NCI-H1436 treated with DMSO at 0.1 percent for 48 hours (cell line): ENCODE measurements at places on chromosomes 11 and 22.

GRCh38 chr11:66109294-66109693 lies 39.2 kb downstream of the PACS1 start:
- DNase-seq = no peak

GRCh38 chr11:32353884-32354283 lies 81.5 kb downstream of the WT1 start:
- no peak for DNase-seq

GRCh38 chr11:67274768-67275605 lies 8.7 kb downstream of the GRK2 start:
- DNase-seq = no peak

DNA sequence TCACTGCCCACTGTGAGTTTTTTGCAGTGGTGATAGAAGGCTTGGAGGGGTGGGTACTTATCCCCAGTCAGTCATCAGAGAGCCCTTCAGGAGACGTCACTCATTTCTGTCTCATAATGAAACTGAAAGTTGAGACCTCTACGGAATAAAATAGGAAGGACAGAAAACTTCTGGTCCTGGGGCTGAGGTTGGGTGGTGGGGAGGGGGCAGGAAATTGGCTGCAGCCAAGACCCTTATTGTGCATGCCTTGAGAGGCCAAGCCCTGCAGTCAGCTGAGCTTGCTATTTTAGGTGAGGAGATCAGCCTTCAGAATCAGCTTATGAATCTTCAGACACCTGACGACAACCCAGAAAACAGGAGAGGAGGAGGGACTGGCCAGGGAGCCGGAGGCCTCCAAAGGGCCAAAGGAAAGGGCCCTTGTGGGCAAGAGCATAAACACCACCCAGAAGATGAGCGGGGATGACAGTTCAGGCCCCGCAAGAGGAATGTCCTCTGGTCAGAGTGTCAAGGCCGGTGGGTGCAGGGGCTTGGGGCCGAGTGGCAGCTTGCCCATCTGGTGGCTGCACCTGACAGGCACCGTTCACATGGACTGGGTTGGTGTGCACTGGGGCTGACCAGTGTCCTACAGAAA lies 17.9 kb upstream of the ADA2 start:
- DNase-seq = no peak

DNA sequence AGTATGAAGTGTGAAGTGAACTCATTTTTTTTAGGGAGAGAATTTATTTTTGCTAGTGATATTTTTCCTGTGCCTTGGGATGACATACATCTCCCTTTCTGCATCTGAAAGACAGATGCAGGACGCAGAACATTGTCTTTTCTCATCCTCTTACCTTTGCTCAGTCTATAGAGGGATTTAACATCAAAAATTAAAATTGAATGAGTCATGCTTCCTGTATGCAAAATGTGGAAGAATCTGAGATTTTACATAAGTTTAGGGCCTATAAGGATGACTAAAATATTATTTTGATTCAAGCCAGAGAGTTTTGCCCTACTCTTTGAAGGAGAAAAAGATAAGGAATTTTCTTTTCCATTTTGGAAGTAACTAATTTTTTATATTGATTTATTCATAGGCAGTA lies 27.3 kb downstream of the XRCC6 start:
- DNase-seq = no peak

DNA sequence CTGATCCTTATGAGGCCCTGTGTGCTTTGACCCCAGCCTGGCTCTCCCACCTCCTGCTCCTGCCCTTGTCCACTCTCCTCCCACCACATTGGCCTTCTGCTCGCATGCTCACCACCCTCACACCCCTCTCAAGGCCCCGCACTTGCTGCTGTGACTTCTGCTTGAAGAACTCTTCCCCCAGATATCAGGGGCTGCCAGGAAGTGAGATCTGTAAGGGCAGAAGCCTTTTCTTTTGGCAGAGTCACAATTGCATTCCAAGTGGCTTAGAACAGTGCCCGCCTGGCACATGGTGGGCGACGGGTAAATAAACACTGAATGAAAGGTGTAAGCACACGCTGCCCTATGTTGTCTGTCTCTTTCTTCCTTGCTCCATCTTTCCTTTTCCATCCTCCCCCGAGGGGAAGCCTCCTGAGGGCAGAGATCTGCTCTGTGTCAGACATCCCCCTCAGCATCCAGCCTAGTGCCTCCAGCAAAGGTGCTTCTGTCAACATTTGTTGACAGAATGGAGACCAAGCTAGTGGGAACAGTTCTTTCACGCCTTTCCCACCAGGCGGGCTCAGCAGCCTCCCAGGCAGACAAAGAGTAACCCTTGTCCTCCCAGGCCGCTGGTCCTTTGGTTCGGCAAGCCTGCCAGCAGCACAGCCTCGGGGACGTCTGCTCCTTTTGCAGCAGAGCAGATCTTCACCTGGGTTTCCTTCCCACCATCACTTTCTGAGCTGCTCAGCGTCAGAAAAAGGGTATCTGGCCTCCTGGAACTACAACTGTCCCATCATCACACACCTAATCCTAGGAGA lies 10.0 kb upstream of the PEX26 start:
- DNase-seq = no peak

DNA sequence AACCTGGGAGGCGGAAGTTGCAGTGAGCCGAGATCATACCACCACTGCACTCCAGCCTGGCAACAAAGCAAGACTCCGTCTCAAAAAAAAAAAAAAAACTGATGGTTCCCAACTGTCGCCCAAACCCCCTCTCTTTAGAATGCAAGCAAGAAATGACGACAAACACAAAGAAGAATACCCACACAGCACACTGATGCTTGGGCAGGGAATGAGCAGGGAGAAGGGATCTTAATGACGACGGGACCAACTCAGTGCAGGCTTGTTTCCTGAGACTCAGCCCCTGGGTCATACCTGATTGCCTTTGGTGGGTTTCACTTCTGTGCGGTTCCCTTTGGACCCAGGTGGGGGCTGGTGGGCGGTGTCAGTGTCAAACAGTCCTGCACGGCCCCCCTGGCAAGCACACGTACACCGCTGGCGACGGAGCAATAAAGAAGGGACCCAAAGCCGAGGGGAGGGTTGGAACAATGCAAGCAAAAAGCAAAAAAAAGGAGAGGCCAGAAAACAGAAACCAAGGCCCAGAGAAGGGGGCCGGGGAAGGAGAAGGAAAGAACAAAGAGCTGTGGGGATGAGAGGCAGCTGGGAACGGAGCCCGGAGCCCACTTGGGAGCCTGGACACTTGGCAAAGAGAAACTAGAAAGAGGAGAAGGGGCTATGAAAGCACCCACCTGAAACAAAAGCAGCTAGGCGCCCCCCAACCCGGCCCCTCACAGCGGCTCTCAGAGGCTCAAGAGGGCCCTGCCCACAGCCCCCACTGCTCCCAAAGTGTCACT lies 99.6 kb downstream of the CELSR1 start:
- no peak for DNase-seq

- no peak for DNase-seq
These were observed 54.6 kb upstream of the ASPHD2 start for GRCh38 chr22:26374391-26375026.

DNA sequence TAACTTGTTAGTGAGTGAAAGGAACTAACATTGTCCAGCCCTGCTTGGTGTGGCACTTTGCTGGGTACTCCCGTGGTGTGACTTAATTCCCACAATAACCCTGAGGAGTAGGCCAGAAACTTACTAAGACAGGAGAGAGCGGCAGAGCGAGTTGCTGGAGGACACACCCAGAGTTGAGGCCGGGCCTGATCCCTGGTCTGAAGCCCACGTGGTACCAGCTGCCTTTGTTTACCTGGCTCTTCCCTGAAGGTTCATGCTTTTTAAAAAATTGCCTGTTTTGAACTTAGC lies 594 bp downstream of the MPST start:
- no peak for DNase-seq

GRCh38 chr11:80937842-80938241 lies 1497.0 kb upstream of the TENM4 start:
- no peak for DNase-seq

DNA sequence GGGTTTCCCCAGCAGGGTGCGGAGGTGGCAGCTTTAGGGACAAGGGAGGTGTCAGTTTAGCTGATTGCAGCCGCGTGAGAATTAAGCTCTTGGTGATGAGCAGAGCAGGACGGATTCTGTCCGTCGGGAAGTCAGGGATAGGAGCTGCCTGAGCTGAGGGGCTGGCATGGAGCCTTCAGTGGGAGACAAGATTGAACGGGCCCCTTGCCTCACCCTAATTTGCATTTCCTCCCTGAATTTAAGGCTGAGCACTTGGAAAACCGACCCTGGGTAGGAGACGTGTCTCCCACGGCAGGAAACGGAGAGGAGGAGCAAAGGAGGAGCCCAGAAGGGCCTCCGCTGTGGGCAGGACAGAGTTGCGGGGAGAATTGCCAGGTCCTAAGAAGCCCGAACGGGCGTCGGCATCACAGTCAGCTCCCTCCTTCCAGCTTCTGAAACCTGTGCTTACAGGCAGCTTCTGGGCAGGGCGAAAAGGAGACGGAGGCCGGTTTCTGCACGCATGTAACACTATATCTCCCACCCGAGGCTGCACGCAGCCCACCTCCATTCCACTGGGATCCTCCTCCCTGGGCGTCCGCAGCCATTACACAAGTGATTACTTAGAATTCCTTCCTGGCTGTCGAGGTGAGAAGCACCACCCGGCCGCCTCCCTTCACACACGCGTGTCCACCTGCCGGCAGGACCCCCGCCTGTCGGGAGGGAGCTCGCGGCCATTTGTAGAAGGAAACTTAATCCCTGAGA lies 345.8 kb downstream of the BRD1 start:
- DNase-seq = no peak

GRCh38 chr22:42410708-42411107 lies 21.5 kb downstream of the NFAM1 start:
- DNase-seq = no peak

GRCh38 chr11:86624366-86624765 lies 48.0 kb downstream of the ME3 start:
- no peak for DNase-seq

GRCh38 chr22:20279662-20280134 lies 11.6 kb upstream of the RTN4R start:
- DNase-seq = no peak

DNA sequence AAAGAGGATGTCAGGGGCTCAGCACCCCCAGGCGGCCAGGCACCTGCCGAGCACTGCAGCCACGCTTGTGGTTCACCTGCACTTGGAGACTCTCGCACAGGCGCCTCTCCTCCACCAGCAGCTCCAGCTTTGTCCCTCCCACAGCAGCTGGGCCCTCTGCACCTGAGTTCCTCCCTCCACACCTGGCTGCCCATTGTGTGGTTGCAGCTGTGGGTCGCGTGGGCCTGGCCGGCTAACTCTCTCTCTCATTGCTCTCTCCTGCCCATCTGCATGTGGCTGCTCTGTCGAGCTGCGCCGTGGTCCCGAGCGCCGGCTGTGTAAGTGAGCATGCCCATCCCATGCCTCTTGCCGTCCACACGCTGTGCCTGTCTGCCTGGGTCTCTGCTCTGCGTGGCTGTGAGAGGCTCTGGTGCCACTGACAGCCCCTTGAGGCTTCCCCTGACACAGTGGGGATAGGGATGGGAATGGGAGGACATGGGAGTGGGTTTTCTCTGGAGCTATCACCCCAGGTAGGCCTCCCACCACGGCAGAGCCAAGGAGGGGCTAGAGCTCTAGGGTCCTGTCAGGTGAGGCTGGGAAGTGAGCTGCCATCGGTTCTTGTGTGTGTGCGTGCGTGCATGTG lies 8.5 kb upstream of the ACR start:
- no peak for DNase-seq
